NCI-H524 treated with DMSO at 0.1 percent for 48 hours (cell line): ENCODE measurements at places on chromosomes 16 and 17.

DNA sequence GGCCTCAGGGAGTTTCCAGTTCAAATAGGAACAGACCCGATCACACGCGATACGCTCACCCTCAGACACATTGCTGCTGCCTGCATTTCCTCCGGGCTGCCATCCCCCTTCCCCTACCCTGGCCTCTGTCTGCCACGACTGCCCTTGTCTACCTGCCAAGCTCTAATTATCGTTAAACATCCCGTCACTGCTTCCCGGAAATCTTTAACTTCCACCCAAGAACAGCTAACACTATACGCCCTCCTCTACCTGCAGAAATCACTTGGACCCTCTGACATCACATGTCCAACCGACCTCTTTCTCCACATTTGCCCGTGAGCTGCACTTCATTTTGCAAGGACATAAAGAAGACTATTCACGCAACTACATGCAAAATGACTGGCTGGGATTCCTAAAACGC is 40.4 kb downstream of the ABAT start:
- DNase-seq: no peak

- no peak for DNase-seq
Measured at GRCh38 chr16:24936151-24936550, 79.0 kb downstream of the ARHGAP17 start.

GRCh38 chr17:7293159-7293558 is 1.3 kb downstream of the YBX2 start:
- DNase-seq: no peak

GRCh38 chr17:61381537-61381936 is 18.1 kb upstream of the TBX2 start:
- DNase-seq: no peak

- DNase-seq: no peak
Measured at GRCh38 chr16:84795329-84796053, 24.3 kb upstream of the CRISPLD2 start.

DNA sequence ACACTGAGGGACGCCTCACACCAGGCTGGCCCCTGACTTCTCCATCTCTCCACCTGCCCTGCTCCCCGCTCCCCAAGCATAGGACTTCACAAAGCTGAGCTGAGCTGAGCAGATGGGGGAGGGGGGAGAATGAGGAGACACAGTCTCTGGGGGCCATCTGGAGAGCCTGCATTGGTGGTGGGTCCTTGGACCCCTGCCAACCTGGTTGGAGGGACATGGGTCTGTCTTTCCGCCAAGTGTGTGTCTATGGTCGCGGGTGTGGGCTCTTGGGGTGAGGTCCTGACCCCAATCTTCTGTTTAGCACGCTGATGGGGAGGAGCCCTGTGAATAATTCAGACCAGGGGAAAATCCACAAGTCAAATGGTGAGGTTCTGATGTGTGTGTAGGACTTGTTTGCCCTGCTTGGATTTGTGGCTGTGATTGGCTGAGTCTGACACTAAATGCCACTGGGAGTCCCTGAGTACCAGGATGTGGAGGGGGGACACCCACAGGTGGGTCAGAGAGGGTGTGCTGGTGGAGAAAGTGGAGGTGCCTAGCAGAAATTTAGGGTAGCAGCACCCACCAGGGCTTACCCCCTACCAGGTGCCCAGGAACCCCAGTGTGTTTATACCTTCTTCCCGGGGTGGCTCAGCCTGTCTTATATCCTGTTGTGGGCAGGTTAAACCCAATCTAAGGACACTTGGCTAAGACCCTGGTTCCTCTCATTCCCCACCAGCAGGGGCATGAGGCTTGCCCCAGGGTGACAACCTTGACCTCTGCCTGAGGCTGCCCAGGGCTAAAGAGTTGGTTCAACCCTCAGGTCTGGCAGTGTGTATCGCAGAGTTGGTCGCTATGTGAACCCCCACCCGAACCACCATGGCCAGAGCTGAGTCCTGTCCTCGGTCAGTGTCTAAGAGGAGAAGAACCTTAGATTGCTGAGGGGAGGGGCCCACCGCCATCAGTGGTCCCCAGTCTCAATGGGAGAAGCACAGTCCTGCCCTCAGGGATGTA is 2.1 kb downstream of the FMNL1 start:
- DNase-seq: no peak

- no peak for DNase-seq
Measured at GRCh38 chr16:85728879-85729278, 22.0 kb downstream of the C16orf74 start.

DNA sequence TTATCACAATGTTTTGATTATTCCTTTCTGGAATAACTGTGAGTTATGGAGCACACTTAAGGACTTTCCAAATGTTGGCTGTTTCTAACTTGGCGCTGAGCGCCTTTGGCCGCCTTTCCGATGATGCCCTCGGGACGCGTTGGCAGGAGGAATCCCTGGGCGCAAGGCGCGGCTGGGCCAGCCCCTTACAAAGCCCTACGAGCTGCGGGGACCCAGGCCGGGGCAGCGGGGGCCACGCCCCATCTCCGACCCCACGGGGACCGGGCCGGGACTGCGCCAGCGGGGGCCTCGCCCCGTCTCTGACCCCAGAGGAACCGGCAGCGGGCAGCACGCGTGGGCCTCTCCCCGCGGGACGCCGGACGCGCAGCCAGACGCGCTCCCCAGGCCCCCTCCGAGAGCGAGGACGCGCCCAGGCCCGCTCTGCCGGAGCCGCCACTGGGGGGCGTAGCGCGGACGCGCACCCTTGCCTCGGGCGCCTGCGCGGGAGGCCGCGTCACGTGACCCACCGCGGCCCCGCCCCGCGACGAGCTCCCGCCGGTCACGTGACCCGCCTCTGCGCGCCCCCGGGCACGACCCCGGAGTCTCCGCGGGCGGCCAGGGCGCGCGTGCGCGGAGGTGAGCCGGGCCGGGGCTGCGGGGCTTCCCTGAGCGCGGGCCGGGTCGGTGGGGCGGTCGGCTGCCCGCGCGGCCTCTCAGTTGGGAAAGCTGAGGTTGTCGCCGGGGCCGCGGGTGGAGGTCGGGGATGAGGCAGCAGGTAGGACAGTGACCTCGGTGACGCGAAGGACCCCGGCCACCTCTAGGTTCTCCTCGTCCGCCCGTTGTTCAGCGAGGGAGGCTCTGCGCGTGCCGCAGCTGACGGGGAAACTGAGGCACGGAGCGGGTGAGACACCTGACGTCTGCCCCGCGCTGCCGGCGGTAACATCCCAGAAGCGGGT is at the start of gene GAA:
Gene GAA, plus strand, starts transcription at position 571 of the 935 bp plus-strand sequence. CDS start 3,006 bp downstream, outside the sequence.
- peak; percentile 39 for DNase-seq

DNA sequence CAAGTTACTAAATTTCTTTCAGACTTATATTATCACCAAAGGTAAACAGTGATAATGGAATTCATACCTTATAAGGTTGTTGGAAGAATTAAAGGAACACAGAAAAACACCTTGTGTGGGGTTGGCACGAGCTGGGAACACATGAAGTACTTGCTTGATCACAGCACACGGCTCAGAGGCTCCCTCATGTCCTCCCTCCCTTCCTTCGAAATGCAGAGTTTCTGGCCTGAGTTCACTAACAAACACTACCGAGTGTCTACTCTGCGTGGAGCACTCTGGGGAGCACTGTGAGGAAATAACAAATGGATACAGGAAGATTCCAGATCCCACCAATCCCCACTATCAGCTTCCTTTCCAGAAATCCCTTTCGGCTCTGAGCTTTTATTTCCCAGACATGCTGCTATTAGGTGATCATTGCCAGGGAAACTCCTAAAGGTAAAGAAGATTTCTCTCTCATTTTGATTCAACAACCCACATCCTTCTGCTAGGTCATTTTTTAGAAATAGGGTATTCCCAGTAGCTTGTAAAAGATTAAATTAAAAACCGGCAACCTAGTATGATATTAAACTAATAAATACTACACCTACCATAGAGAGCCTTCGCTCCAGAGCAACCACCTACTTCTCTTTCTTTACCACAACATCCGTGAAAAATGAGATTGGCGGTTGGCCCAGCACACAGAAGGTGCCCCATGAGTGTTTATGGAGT is 6.1 kb upstream of the HNF1B start:
- DNase-seq: no peak

DNA sequence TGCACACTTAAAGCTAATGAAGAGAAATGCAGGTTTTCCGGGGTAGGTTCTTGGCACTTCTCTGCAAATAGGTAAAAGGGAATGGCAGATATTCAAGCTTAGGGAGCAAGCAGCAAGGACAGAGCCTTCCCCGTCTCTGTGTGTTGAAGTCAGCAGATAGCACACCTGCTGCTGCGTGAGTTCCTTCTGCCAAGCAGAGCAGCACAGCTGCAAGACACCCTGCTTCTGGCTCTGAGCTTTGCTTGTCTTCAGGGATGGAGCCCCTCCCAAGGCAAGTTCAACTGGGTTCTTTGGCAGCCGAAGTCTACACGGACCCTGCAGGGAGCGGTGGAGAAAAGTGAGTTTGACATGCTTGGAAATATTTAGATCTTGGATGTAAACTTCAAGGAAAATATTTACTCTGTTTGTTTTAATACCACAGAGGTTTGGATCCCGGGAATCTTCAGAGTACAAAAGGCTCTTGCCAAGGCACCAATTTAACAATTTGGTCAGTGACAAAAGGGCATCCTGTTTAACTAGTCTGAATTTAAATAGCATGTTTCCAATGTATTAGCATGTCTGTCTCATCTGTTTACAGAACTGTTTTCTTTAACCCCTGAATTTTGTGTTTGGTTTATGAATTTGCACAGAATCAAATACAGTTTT is 113.4 kb upstream of the KCNJ16 start:
- no peak for DNase-seq

DNA sequence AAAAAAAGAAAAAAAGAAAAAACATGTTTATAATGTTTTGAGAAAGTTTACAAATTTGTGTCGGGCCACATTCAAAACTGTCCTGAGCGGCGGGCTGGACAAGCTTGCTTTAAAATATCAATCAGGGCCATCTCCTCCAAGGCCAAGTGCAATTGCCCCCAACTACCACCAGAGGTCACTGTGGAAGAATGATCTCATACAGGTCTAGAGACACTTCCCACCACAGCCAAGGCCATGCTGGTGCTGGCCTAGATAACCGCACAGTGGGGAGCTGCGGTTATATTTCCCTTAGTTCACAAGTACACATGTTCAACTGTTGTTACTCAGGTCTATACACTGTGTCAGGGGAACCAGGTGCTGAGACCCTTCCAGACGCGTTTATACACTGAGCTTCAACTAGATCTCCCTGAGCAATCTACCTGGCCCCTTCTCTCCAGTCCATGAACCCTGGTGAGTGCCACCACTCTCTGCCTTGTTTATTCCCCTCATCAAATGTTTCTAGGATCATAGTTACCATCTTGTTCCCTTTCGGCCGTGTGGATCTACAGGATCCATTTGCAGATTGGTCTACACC is 83.8 kb upstream of the CCL2 start:
- no peak for DNase-seq

- no peak for DNase-seq
Measured at GRCh38 chr16:19860166-19861041, 24.2 kb downstream of the GPRC5B start.

- DNase-seq: no peak
Measured at GRCh38 chr17:58335779-58336455, 7.3 kb upstream of the TSPOAP1 start.

- DNase-seq: no peak
Measured at GRCh38 chr16:83661656-83662055, 146.1 kb upstream of the HSBP1 start.

- no peak for DNase-seq
Measured at GRCh38 chr17:40550608-40551007, 14.7 kb downstream of the CCR7 start.

GRCh38 chr16:82011199-82011641 is at the start of gene SDR42E1:
TSS of gene SDR42E1 (minus strand) at chr16:82011470. CDS start at chr16:82000858, 10,612 bp downstream.
- DNase-seq: peak; percentile 17

DNA sequence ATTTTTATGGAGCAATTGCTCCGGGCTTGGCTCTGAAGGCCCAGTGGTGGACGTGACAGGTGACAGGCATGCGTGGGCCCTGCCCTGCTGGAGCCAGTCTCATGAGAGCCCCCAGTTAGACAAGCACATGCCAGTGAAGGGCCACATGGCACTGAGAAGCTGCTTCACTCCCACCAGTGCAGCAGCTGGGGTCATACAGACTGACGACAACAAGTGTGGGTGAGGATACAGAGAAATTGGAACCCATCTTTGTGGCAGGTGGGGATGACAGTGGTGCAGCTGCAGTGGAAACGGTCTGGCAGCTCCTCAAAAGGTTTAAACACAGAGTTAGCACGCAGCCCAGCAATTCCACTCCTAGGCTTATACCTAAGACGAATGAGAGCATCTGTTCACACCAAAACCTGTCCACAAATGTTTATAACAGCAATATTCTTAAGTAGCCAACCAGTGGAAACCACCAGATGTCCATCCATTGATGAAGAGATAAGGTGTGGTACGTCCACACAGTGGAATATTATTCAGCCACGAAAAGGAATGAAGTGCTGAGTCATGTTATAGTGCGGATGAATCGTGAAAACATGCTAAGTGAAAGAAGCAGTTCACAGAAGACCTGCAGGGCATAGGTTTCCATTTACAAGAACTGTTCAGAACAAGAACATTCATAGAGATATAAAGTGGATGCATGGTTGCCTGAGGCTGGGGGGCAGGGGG is 12.5 kb upstream of the CIBAR2 start:
- DNase-seq: peak; percentile 74

DNA sequence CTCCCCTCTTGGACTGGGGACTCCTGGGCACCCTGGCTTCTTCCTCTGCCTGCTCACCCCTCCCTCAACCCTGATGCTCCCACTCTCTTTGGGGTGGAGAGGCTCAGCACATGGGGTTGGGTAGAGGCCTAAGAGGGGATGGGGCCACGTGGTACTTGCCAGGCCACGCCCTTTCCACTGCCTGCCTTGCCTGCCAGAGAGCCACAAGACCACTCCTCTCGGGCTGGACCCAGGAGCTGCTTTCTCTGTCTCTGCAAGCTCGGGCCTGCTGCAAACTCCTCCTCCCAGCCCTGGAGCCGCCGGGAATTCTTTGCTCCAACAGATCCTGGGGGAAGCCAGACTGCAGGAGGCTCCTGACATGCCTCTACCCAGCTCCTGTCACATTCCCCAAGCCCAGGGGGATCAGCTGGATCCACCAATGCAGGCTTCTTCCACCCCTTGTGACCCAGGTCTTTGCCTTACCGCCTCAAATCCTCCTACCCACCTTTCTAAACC is 11.8 kb downstream of the DLX4 start:
- DNase-seq: no peak

DNA sequence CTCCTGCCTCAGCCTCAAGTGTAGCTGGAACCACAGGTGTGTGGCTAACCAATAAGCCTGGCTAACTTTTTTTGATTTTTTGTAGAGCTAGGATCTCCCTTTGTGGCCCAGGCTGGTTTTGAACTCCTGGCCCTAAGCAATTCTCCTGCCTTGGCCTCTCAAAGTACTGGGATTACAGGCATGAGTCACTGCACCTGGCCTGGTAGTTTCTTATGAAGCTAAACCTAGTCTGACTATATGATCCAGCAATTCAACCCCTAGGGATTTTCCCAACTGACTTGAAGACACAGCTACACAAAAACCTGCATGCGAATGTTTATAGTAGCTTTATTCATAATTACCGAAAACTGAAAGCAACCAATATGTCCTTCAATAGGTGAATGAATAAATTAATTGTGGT is 176.2 kb upstream of the IRX3 start:
- DNase-seq: no peak
